ENCODE measurements at places on chromosomes 3 and 15.

GRCh38 chr15:79442911-79443310 lies 10.8 kb downstream of the MINAR1 start:
- no peak for DNase-seq

- DNase-seq: no peak
Measured at GRCh38 chr3:13280811-13281506, 139.2 kb downstream of the NUP210 start.

DNA sequence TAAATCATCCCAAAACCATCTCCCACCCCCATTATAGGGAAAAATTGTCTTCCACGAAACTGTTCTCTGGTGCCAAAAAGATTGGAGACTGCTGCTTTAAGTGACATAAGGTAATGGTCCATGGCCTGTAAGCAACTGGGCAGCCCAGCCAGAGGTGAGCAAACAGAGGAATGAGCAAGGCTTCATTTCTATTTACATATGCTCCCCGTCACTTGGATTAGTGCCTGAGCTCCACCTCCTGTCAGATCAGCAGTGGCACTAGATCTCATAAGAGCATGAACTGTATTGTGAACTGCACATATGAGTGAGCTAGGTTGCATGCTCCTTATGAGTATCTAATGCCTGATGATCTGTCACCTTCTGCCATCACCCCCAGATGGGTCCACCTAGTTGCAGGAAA lies 1159.8 kb upstream of the ALCAM start:
- DNase-seq: no peak

DNA sequence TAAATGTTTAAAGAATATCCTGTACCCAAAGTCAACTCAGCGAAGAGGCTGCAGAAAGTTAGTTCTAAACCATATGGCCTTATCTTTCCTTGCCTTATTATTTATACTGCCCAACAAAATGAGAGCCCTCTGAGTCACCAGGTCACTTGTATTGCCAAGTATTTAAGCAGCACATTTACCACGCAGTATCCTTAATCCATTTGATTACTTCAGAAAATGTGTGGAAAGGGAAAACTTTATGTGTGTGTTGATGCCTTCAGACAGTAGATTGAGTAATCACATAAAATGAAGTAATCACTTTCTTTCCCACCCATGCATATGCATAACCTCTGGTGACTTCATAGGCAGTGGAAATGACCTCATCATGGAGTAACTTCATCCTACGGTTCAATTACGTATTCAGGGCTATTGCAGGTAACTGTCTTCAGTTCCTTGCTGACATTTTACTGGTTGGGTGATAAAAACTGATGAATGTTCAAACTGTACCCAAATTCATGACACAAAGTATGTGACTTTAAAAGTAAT lies 7.5 kb upstream of the CADPS start:
- no peak for DNase-seq

GRCh38 chr15:39156166-39156565 lies 424.7 kb upstream of the THBS1 start:
- no peak for DNase-seq

- no peak for DNase-seq
Measured at GRCh38 chr3:184134746-184135148, 411 bp upstream of the EIF2B5 start.

- no peak for DNase-seq
Measured at GRCh38 chr3:108062051-108062450, 28.8 kb downstream of the CD47 start.

DNA sequence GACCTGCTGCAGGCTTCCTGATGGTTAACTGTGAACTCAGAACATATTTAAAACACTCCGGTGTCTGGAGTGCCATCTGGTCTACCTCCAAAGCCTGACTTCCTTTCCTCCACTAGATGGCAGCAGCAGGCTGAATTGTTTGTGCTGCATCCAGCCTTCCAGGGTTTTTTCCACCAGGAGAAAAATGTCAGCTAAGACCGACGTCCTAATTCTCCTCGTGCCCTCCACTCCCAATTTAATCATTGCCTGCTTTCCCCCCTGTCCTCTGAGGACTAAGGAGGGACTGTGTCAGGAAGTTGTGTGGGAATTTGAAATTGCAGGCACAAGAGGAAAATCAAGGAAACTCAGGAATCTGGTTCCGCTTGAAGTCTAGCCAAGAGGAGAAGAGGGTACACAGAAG lies 165.2 kb upstream of the UMPS start:
- DNase-seq: peak; percentile 79

- no peak for DNase-seq
Measured at GRCh38 chr15:32657941-32658340, 16.4 kb downstream of the SCG5 start.

DNA sequence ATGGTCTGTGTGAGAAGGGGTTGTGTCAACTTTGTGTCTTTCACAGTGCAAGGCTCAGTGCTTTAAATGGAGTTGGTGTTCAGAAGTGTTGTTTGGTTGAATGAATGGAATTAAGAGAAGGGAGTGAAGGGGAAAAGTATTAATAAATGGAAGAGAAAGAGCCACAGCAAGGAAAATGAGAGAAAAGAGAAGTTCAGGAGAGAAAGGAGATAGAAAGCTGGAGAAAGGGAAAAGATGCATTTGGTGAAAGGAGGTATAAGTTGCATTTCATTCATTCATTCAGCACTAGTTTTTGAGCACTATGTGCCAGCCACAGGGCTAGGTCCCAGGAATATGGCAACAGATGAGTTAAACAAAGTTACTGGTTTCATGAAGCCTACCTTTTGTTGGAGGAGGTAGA lies 34.3 kb upstream of the PPP4R2 start:
- DNase-seq: no peak

DNA sequence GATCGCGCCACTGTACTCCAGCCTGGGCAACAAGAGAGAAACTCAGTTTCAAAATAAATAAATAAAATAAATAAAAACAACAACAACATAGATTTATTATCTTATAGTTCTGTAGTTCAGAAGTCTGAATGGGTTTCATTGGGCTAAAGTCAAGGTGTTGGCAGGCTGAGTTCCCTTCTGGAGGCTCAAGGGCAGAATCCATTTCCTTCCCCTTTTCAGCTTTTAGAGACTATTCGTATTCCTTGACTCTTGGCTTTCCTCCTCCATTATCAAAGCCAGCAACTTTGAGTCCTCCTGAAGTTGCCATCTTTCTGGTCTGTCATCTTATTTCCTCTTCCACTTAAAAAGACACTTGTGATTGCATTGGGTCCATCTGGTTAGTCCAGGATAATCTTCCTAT lies 12.1 kb downstream of the BLM start:
- DNase-seq: no peak

GRCh38 chr3:34582055-34582454 lies 783.6 kb downstream of the PDCD6IP start:
- no peak for DNase-seq

GRCh38 chr3:171777596-171777995 lies 32.7 kb downstream of the PLD1 start:
- no peak for DNase-seq

GRCh38 chr3:178260887-178261565 lies 275.2 kb upstream of the KCNMB2 start:
- no peak for DNase-seq

DNA sequence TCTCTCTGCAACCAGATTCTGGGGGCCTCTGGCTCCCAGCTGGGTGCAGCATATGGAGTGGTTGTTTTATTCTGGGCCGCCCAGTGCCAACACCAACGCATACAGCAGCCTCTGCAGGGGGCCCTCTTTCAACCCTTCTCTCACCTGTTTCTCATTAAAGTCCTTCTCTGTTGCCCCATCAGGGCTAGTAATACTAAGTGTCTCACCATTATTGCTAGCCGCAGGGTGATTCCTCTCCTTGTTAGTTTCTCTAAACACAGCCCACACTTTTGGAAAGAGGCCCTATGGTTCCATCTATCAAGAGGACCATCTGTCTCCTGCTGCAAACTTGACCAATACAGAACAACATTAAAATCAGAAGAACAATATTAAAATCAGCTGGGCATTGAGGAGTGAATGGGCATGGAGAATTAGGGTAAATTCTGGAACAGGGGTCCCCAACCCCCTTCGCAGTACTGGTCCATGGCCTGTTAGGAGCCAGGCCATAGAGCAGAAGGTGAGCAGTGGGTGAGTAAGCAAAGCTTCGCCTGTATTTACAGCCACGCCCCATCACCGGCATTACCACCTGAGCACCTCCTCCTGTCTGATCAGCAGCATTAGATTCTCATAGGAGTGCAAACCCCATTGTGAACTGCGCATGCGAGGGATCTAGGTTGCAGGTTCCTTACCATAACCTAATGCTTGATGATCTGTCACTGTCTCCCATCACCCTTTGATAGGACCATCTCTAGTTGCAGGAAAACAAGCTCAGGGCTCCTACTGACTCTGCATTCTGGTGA lies 36.5 kb downstream of the ALS2CL start:
- DNase-seq: no peak

- no peak for DNase-seq
Measured at GRCh38 chr3:76582632-76583378, 457.1 kb upstream of the ROBO2 start.

- DNase-seq: no peak
Measured at GRCh38 chr15:85559530-85559929, 179.1 kb downstream of the AKAP13 start.

- DNase-seq: no peak
Measured at GRCh38 chr3:38840987-38841386, 25.0 kb upstream of the SCN10A start.

DNA sequence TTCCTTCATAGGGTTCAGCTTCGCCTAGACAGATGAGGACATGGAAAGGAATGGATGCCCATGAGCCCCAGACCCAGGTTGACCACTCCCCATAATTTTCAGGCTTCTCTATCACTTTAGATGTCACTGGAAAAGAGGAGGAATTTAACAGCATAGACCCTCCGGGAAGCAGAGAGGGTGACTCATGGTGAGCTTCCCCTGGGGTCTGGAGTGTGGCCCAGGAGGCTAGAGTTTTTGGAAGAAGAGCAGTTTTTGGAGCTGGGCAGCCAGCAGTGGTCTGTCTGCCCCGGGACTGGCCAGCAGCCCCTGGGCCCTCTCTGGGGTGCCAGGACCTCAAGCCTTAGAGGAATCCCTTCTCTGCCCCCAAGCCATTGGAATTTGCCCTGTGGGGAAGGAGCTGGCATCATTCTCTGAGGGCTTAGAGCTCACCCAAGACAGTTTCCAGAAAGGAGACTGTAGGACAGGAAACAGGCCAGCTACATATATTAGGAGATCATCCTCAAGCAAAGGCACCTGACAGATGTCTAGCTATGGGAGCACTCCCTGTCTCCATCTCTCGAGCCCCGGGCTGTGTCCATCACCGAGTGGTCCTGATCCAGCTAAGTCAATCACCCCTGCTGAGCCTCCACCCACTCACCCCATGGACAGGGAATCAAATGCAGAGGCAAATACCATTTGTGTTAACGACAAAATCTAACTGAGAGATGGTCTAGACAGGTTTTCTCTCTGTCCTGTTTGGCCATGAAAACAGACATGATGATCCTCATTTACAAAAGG lies 67.3 kb downstream of the MEGF11 start:
- DNase-seq: no peak

GRCh38 chr15:54082836-54083492 lies 104.7 kb downstream of the UNC13C start:
- peak; percentile 13 for DNase-seq

DNA sequence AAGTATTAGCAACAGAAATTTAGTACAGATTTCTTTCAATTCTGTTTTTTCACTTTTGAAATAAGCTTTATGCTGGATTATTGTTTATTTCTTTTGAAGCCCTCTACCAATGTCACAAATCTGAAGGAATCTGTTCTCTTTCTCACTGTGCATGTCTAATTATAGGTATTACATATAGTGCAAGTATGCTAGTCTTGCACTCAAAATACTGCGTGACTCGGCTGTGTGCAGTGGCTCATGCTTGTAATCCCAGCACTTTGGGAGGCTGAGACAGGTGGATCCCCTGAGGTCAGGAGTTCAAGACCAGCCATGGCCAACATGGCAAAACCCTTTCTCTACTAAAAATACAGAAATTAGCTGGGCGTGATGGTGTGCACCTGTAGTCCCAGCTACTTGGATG lies 95.8 kb upstream of the PLAAT1 start:
- no peak for DNase-seq

DNA sequence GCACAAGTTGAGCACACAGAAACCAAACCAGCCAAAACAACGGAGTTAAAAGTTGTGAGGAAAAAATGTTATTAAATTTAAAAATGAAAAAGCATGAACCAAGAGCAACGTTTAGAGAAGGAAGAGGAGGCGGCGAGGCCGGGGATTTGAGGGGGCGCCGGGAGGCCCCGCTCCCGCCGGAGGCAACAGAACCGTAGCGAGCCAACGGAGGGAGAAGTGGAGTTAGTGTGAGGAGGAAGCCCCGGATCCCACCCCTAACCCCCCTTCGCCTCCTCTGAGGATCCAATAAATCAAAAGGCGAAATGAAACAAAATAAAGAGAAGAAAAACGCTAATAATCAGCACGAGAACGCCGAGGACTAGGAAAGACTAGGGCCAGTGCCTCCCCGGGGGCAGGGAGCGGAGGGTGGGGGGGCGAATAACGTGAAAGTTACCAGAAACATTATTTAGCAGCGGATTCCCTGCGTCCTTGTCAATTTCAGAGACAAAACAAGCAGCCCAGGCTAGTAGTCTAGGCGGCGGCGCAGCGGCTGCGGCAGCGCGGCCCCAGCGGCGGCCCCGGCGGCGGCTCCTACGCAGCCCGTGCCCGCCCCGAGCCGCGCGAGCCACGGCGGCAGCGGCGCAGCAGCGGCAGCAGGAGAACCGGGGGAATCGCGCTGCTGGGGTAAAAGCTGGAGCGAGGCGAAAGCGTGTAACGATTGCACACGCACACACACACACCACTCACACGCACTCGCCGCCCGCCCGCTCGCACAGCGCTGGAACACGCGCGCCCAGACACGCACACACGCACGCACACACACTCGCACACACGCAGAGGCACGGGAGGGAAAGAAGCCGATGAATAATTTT lies 1.7 kb downstream of the MEIS2 start:
- no peak for DNase-seq

GRCh38 chr3:50743643-50744042 lies 68.9 kb downstream of the DOCK3 start:
- no peak for DNase-seq

- DNase-seq: no peak
Measured at GRCh38 chr3:188316723-188317070, 162.7 kb downstream of the LPP start.

DNA sequence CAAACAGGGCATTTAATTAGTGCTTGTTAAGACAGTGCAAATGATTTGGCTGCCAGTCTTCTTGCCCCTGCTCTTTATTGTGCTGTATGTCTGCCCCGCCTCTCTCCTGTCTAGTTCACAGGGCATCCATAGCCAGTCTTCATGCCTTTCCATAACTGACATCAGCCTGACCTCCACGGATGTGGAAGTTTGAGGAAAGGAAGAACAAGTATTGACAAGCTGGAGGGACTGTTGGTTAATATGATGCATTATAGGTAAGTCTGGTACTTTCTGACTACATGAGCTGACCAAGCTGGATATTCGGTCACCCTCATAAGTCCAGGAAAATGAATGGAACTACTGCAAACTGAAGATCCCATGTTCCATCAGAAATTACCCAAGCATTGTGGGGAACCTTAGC lies 325.9 kb downstream of the TIGIT start:
- no peak for DNase-seq

Data from kidney capillary endothelial cell (primary cell).